ENCODE measurements at places on chromosomes 2 and 18.

DNA sequence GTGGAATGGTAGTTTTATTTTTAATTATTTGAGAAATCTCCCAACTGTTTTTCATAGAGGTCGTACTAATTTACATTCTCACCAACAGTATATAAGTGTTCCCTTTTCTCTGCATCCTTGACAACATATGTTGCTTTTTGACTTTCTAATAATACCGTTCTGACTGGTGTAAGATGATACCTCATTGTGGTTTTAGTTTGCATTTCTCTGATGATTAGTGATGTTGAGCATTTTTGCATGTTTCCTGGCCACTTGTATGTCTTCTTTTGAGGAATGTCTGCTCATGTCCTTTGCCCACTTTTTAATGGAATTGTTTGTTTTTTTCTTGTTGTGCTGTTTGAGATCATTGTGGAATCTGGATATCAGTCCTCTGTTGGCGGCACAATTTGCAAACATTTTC is 242.5 kb downstream of the ZNF521 start:
- DNase-seq, result no peak

DNA sequence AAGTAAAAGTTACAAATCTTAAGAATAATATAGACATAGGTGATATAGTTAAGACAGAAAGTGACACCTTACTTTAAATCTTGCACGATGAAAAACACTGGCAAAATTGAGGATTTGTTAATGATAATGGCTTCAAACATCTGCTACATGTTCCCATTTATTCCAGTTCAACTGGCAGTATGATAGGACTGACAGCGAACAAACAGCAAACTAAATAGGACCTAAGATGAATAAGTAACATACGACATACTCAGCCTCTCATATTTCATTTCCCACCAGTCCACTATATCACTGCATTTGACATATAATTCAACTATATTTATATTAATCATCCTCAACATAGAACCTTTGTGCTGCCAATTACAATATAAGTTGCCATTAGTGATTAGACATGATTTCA is 36.3 kb downstream of the ACVR1C start:
- no peak for DNase-seq

- DNase-seq, result no peak
Measured at GRCh38 chr2:12733846-12734245, 17.1 kb downstream of the TRIB2 start.

GRCh38 chr2:67526283-67526682 is 129.2 kb downstream of the ETAA1 start:
- DNase-seq, result no peak

GRCh38 chr2:192243488-192243887 is 48.8 kb upstream of the TMEFF2 start:
- no peak for DNase-seq

- no peak for DNase-seq
Measured at GRCh38 chr2:240446664-240447175, 11.3 kb downstream of the GPC1 start.

DNA sequence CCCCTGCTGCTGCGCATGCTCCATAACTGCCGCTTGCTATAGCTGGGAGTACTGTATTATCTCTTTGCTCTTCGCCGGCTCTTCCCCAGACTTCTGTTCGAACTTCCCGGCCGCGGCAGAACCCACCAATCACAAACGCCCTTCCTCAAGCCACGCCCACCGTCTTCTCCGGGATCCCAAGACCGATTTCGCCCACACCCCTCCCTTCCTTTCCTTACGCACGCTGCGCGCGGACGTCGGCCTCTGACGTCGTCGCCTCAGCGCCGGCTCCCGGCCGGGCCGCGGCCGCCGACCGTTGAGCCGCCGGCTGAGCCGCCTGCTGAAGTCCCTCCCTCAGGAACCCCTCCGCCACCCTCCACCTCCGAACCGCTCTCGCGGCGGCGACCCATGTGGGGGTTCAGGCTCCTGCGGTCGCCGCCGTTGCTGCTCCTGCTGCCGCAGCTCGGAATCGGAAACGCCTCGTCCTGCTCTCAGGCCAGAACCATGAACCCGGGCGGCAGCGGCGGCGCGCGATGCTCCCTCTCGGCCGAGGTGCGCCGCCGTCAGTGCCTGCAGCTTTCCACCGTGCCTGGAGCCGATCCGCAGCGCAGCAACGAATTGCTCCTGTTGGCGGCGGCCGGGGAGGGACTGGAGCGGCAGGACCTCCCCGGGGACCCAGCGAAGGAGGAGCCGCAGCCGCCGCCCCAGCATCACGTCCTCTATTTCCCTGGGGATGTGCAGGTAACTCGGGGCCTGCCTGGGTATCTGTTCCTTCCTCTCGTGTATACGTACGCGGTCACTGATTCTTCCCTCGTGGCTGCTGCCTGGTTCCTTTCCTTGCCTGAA is at the start of gene C2orf69:
TSS of gene C2orf69 (plus strand) at position 242 of the 825 bp plus-strand sequence. CDS start at position 388, 146 bp downstream.
- peak; percentile 85 for DNase-seq
